Dorsolateral prefrontal cortex (tissue), 122 donors: ENCODE measurements at places on chromosomes 6 and 20.
A peak's percentile ranks its signal among the peaks of the same experiment; 100 is the strongest.

DNA sequence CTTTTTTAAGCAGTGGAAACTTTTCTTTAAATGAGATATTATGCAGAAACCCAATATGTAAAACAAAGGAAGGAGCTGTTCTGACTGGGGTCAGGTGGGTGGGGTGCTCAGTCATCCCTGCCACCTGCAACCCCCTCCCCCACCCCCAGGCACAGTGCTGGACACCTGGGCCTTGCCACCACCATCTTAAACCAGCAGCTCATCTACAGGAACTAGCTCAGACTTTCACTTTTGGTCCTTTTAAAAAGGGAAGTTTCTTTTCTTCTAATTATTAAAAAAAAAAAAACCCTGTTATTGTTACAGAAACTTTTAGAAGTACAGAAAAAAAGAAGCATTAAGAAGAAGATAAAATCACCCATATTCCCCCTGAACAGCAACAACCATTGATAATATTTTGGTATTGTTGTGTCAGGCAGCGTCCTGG, 37.1 kb downstream of the PPP1R16B start:
- no peak for DNase-seq

- no peak for DNase-seq
Measured at GRCh38 chr20:48607544-48607865, 220.3 kb downstream of the PREX1 start.

DNA sequence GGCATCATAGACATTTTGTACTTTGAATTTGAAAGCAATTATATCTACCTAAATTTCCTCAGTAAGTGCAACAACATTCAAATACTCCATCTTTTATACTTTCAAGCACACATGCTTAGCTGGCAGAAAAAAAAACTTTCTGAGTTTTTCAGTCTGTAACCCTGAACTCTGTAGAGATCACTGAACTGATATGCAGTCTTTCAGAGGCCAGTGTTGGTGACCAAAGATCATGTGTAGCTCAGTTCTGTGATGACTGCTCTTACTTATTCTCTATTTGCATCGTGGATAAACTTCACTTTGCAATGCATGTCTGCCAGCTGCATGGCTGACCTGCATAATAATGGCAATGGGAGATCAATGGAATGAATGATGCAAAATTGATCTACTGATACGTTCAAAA, 431.3 kb downstream of the FRK start:
- no peak for DNase-seq

- no peak for DNase-seq
Measured at GRCh38 chr6:35776364-35777215, at the start of gene CLPSL2. TSS of gene CLPSL2 (plus strand) at chr6:35776598. CDS start at chr6:35776619, 21 bp downstream.

DNA sequence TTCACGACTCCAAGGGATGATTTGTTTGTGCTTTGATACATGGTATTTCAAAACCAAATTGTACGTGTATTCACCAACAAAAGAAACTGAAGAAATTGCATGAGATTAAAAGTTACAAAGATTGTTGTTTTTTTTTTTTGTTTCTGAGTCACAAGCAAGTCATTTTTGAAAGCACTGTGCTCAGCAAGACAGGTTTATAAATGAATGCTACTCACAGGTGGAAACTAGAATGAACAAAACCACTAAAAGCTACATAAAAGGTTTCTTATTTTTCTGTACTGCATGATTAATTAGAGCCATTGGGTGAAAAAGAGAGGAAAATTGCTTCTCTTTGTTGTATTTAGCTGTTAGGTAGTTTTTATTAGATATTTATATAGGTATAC, 90.2 kb upstream of the RIPOR2 start:
- no peak for DNase-seq

- no peak for DNase-seq
Measured at GRCh38 chr20:13173201-13173600, 47.9 kb upstream of the ISM1 start.

DNA sequence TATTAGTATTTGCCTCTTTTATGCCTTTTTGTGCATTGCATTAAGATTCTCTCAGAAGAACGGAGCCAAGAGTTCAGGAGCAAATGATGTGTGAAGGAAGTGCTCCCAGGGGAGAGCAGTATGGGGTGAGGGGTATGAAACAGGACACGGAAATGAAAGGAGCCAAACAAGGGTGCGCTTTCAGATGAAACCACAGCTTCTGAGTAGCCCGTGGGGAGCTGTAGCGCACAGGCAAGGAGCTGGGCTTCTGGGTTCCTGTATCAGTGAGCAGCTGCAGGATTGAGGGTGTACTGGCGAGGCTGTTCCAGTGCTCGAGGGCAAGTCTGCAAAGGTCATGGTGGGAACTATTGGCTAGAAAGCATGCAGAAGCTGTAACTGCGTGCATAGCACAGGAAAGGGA, 25.4 kb downstream of the ANKEF1 start:
- no peak for DNase-seq

GRCh38 chr6:139973669-139974344, 599.4 kb upstream of the CITED2 start:
- DNase-seq, result no peak

GRCh38 chr6:16729183-16729691, 32.0 kb downstream of the ATXN1 start:
- DNase-seq, result no peak

GRCh38 chr20:43915211-43916072, 790 bp downstream of the TOX2 start:
- no peak for DNase-seq

- peak; percentile 34 for DNase-seq
Measured at GRCh38 chr6:72620871-72621290, 983 bp upstream of the KCNQ5 start.

DNA sequence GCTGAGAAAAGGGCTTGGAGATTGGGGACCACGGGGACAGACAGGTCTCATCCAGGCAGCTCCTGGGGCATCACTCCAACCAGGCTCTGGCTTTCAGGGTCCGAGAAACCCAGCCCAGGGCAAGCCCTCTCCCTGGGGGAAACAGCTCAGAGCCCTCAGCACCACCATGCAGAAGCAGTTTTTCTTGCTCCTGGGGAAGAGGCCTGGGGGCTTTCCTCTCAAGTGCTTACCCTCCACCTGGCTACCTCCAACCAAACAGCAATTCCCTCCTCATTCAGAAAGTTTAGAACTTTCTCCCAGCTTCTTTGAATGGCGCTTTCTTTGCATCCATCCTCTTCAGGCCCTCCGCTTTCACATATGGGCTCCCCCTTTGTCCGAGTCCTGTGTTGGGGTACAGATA, 110.4 kb upstream of the PHACTR3 start:
- no peak for DNase-seq

DNA sequence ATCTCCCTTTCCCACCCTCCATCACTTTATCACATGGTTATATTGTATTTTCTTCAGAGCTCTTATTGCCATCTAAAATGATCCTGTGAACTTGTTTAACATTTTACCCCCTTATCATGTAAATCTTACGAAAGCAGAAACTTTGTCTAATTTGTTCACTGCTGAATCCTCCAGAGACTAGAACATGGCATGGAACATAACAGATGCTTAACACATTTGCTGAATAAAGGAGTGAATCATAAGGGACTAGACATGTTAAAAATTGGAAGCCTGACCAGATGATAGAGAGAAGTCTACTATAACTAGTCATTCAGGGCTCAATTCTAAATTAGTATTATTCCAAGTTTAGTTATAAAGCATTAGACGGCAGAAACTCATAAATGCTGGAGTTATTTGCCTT, 73.3 kb downstream of the MAN1A1 start:
- DNase-seq, result no peak

DNA sequence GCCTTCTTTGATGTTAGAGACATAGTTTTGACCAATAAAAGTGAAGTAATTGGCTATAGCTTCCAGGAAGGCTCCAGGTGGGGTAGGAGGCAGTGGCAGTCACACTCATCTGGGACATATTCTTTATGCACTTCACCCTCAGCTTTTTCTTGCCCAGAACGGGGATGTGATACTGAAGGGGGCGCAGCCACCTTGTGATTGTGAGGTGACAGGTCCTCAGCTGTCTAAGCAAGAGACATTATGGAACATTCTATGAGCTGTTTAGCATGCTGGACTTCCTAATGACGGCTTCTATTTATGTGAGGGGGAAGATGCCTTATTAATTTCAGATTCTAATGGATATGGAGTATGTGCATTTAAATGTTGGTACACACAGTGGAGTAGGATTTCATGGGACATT, 151.3 kb upstream of the ZFP64 start:
- DNase-seq, result no peak
